Calu3 (cell line): ENCODE measurements at places on chromosomes 16 and 17. TPM values are rescaled to one million over a fixed set of nuclear protein-coding genes. Genes with fewer than 3 reads are reported as not detected.
A peak's percentile ranks its signal among the peaks of the same experiment; 100 is the strongest.

DNA sequence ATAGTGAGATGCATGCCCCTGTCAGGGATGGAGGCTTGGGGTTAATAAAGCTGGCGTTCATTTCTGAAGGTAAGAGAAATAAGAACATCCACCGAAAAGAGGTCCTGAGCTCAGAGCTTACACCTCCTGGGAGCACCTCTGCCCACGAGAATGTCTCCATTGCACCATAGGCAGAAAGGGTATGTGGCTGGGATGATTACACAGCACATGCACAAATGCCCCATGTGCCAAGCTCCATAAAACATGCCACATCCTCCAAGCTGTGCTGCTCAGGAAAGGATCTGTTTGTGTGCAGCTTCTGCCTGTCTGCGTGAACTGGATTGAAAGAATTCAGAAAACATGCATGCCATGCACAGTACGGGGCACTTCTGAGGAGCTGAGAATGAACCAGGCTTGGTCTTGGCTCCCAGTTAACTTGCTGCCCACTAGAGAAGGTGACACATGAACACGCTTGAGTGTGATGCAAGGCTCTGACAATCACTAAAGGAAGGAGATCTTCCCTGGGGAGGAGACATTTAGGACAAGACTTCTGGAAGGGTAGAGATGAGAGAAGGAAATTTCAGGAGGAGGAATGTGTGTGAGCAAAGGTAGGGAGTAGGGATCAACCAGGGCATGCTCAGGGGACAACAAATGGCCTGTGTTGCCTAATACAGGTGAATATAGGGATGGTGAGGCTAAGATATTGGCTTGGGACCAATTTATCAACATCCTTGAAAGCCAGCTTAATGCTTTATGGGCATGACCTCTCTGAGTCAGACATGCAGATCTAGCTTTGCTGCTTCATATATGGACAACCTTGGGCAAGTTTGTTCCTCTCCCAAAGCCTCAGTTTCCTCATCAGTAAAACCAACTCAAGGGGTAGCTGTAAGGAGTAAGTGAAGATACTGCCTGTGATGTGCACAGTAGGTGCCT is 32.0 kb upstream of the SMPD3 start:
- no peak for DNase-seq

- no peak for DNase-seq
These were observed 193.9 kb upstream of the SOX9 start for GRCh38 chr17:71926746-71927398.

DNA sequence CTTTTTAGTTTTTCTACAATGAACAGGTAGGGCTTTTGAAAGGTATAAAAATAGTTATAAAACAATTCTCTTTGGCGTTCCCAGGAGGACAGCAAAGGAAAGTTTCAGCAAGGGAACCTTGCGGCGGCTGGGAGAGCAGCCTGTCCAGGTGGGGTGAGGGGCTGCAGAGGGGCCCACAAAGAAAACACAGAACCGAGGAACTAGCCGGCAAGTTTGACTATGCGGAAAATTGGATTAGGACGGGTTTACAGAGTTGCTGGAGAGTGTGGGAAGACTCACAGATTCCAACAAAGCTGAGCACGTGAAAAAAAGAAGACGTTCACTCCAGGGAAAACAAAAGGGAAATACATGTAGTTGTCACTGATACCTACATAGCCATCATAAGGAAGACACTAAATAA is 40.2 kb upstream of the METTL16 start:
- DNase-seq: no peak

NPIPB13 gene
- total RNA-seq: 18.5 and 20.5 TPM in 2 replicates

CDK5R1 gene
- total RNA-seq: 4.0 and 4.3 TPM in 2 replicates

DNA sequence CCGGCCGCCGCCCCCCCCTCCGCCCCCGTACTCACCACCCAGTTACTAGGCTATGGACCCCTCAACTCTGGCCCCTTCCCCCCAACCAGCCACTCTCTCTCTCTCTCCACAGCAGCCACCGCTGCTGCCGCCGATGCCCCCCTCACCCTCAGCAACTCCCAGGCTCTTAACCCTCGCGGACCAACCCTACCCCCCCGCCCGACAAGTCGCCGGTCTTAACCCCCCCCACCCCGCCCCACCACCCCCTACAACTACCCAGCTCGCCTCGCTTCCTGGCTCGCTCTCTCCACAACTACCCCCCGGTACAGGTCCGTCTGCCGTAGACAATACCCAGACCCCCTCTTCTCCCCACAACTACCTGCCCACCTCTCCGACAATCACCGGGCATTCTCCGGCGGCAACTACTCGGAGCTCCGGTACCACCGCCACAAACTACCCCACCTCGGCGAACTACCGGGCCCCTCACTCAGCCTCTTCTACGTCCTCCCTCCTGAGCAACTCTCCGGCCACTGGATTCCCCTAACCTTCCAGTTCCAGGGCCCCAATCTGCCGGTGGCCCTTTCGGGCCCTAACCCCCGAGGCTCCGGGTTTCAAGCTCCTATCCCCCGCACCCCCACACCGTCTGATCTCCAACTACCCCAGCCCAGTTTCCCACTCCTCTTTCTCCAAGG is 702 bp downstream of the PHF23 start:
- no peak for DNase-seq

GRCh38 chr17:57001541-57001940 is 23.6 kb downstream of the SCPEP1 start:
- DNase-seq: no peak

CDR2 gene
- 76.2 and 78.9 TPM in 2 replicates for total RNA-seq

DNA sequence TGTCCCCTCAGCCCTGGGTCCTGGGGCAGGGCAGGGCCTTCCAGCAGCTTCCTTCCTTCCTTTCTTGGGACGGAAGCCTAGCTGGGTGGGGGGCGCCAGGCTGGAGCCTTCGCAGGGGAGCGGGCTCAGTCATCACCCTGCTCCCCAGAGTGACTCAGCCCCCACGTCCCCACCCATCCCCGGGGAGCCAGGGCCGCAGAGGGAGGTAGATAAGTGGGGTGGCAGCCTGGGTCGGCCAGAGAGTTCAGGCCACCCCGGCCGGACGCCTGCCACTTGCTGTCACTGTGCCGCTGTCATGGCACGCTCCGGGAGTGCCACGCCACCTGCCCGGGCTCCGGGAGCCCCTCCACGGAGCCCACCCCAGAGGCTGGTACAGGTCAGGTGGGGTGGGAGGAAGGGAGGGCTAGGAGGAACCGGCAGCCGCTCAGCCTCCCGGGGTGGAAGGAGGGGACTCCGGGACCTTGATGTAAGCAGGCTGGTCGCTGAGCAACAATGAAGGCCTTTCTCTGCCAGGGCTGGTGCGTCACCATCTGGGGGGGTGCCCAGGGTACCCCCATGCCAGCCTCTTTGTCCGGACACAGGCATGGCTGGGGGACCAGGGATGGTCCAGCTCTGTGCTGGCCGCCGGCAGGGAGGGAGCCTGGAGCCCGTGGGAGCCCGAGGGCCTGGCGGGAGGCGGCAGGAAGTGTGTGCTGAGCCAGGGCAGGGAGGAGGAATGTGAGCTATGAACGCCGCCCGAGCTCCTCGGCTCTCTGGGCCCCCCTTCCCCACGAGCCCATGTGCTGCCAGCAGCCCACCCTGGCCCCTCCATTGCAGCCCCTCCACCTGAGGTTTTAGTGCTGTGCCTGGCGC is 6.6 kb downstream of the NHERF2 start:
- DNase-seq: peak; percentile 45

EXOC3L1 gene
- 0.31 and 1.2 TPM in 2 replicates for total RNA-seq

- DNase-seq: peak; percentile 64
These were observed 55.9 kb downstream of the MYO18A start for GRCh38 chr17:29124135-29124924.
